ENCODE measurements at places on chromosomes 4 and X. TPM values are rescaled to one million over a fixed set of nuclear protein-coding genes. Genes with fewer than 3 reads are reported as not detected.

GRCh38 chr4:145878501-145879435 is 59.9 kb downstream of the ZNF827 start:
- no peak overlapping the region for H3K4me3 ChIP-seq
- H3K27me3 ChIP-seq = no peaks in the 10 kb centered on the region
- H3K36me3 ChIP-seq = peaks cover 23% of the 10 kb centered on the region
- H3K27ac ChIP-seq = peak overlapping the region; percentile 39
- peaks cover 31% of the 10 kb centered on the region for H3K4me1 ChIP-seq
- DNase-seq = no peak

The HHIP gene
- total RNA-seq = 0.97 TPM

GRCh38 chrX:44514272-44514671 is 28.4 kb downstream of the FUNDC1 start:
- H3K36me3 ChIP-seq = peaks cover under 1% of the 10 kb centered on the region
- no peak overlapping the region for H3K27ac ChIP-seq
- no peaks in the 10 kb centered on the region for H3K27me3 ChIP-seq
- H3K4me3 ChIP-seq = no peak overlapping the region

The CNKSR2 gene
- total RNA-seq = 2.5 TPM

The MID1 gene
- 12.7 TPM for total RNA-seq

- H3K27ac ChIP-seq = no peak overlapping the region
- DNase-seq = no peak
- H3K36me3 ChIP-seq = no peaks in the 10 kb centered on the region
- H3K4me1 ChIP-seq = no peaks in the 10 kb centered on the region
- H3K4me3 ChIP-seq = no peak overlapping the region
Measured at GRCh38 chr4:67853336-67853735, 30.5 kb downstream of the TMPRSS11D start.

DNA sequence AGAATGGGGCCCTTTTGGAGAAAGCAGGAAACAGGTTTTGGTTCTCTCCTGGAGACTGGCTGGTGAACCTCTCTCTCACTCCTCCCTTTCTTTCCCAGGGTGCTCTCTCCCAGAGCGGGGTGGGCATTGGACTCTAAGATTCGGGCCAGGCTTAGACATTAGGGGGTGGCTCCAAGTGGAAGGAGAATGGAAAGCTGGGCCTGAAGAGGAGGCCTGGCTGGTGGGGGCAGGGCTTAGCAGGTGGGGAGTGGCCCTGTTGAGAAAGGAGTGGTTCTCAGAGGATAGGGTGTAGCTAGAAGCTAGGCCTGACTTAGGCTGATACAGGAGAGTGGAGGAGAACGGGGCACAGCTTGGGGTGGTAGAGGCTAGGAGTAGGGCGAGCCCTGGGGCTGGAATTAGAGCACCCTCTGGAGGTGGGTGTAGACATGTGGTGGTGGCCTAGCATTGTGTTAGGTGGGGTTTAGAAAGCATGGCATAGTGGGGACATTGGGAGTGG is 5.7 kb downstream of the PLP2 start:
- peak overlapping the region; percentile 27 for H3K27ac ChIP-seq
- peaks cover 19% of the 10 kb centered on the region for H3K36me3 ChIP-seq
- peaks cover 11% of the 10 kb centered on the region for H3K4me1 ChIP-seq
- DNase-seq = no peak

The STBD1 gene
- 2.4 TPM for total RNA-seq

DNA sequence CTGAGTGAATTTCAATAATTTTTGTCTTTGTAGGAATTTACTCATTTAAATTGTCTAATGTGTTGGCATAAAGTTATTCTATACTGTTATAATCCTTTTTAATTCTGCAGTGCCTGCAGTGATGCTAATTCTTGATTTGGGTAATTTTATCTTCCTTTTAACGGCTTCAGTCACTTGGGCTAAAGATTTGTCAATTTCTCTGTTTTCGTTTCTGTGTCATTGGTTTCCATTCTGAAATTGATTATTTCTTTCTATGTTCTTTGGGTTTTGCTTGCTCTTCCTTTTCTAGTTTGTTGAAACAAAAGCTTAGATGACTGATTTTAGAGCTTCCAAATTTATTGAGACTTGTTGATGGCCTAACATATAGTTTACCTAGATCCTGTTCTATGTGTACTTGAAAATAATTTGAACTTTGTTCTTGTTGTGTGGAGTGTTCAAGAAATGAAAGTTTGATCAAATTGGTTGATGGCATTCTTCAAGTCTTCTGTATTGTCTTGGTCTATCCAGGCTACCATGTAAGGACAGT is 89.4 kb downstream of the TNIP2 start:
- H3K36me3 ChIP-seq = peaks cover 23% of the 10 kb centered on the region
- peaks cover 47% of the 10 kb centered on the region for H3K4me1 ChIP-seq
- H3K4me3 ChIP-seq = no peak overlapping the region
- no peak for DNase-seq
- peak overlapping the region; percentile 72 for H3K27ac ChIP-seq
- no peaks in the 10 kb centered on the region for H3K27me3 ChIP-seq

GRCh38 chr4:145324161-145324560 is 143.8 kb upstream of the OTUD4 start:
- H3K27me3 ChIP-seq = peaks cover 7% of the 10 kb centered on the region
- no peak overlapping the region for H3K4me3 ChIP-seq
- no peaks in the 10 kb centered on the region for H3K4me1 ChIP-seq
- H3K27ac ChIP-seq = no peak overlapping the region
- H3K36me3 ChIP-seq = no peaks in the 10 kb centered on the region

GRCh38 chrX:115266300-115266699 is 23.2 kb upstream of the LUZP4 start:
- no peak for DNase-seq
- H3K27ac ChIP-seq = no peak overlapping the region
- no peaks in the 10 kb centered on the region for H3K36me3 ChIP-seq
- peaks cover 43% of the 10 kb centered on the region for H3K27me3 ChIP-seq

The TSPAN6 gene
- 50.8 TPM for total RNA-seq
